ENCODE measurements at places on chromosomes 6 and 20.
A peak's percentile ranks its signal among the peaks of the same experiment; 100 is the strongest.

DNA sequence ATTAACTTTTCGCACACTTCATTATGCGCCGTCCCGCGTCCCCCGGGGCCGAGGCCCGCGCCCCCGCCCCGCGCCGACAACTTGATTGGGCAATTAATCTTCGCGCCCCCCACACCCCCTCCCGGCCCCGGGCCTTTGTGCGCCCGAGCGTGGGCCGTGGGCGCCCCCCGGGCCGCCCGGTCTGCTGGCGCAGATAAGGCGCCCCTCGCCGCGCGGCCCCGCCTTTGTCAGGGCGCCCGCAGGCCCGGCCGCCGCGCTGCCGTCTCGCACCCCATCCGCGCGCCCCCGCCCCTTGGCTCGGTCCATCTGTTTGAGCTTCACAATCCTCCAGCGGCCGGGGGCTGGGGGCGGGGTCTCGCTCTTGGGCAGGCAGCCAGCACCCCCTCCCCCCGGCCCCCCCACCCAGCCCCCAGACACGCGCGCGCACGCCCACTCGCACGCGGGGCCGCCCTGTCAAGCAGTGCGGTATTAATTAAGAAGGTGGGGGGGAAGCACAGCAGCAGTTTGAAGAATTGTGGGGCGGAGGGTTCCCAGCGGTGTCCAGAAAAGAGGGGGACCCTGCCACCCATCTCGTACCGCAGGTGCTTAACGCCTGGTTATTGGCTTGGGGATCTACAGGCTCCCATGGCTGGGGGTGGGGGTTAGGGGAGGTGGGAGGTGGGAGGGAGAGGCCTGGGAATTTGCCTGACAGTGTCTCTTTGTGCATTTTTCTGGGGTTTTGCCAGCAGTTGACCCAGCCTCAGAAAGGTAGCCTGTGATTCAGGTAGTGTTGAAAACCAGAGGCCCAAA lies 34.6 kb upstream of the SCRT2 start:
- no peak for DNase-seq

- no peak for DNase-seq
These were observed 340.0 kb downstream of the ADGRB3 start for GRCh38 chr6:68975064-68975463.

DNA sequence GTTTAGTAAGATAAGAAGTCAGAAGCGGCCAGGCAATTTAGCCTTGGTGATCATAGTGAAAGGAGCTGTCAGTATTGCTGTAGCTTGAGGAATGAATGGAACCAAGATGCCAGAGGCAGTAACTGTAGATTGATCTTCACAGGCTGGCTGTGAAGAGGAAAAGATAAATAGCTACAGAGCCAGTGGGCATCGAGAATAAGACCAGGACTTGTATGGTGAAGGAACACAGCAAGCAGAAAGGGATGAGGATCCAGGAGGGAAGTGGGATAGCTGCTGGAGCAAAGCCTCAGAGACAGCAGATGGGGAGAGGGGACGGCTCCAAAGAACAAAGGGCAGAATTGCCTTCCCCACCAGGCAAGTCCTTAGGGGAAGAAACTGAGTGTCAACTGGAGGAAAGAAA lies 294.4 kb upstream of the PLN start:
- no peak for DNase-seq

GRCh38 chr6:1705630-1706029 lies 95.9 kb downstream of the FOXC1 start:
- DNase-seq: no peak

- no peak for DNase-seq
These were observed 47.5 kb downstream of the RALGAPA2 start for GRCh38 chr20:20664795-20665589.

- DNase-seq: no peak
These were observed 16.5 kb downstream of the PBOV1 start for GRCh38 chr6:138201836-138202235.

- no peak for DNase-seq
These were observed 5.1 kb upstream of the DEF6 start for GRCh38 chr6:35292494-35292893.

- DNase-seq: peak; percentile 78
These were observed 24.1 kb downstream of the COX4I2 start for GRCh38 chr20:31661625-31662371.

GRCh38 chr6:128663238-128663637 lies 142.8 kb upstream of the PTPRK start:
- DNase-seq: no peak

DNA sequence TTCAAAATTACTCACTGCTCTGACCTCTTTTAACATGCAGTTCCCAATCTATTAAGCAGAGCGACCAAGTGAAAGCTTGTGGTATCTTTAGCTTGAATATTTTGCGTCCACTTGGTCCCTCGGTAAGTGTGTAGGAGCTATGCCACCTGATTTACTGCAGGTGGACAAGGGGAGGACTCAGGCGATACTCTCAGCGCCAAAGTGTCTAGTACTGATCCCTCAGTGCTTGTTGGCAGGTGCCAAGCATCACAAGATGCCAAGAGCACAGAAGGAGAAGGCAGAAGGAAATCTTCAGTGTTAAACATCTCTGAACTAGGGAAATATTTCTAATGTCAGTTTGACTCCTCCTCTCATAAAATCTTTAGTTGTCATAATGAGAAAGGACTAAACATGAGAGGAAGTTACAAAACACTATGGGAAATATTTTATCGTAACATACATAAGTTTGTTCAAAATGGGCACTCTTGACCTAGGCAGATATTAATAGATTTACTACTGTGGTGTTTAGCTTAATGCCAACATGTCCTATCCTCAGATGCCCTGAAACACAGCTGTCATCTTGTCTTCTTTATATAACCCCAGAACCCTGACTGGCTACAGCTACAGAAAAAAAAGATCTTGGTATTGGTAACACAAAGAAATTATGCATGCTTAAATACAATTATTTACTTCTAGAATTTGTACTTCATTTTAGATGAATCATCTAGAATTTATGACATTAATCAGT lies 19.5 kb downstream of the NHLRC1 start:
- DNase-seq: no peak

- no peak for DNase-seq
These were observed 74.0 kb upstream of the PIM1 start for GRCh38 chr6:37095997-37096396.

- peak; percentile 20 for DNase-seq
These were observed at the start of gene L3MBTL1 for GRCh38 chr20:43507150-43508080. TSS of gene L3MBTL1 (plus strand) at chr20:43507697. CDS start at chr20:43513504, 5,807 bp downstream.

- DNase-seq: no peak
These were observed 312.3 kb downstream of the TAF4 start for GRCh38 chr20:61753316-61753942.

- peak; percentile 10 for DNase-seq
These were observed 27.0 kb upstream of the TBC1D7 start for GRCh38 chr6:13355043-13355945.

- no peak for DNase-seq
These were observed 41.7 kb upstream of the PRELID3B start for GRCh38 chr20:59084041-59084850.

- no peak for DNase-seq
These were observed 92.7 kb upstream of the AFDN start for GRCh38 chr6:167733740-167734661.

GRCh38 chr20:19322061-19322985 lies 109.9 kb downstream of the SLC24A3 start:
- DNase-seq: no peak

- DNase-seq: no peak
These were observed 134.3 kb upstream of the CDH4 start for GRCh38 chr20:61117725-61118124.

GRCh38 chr20:14521436-14521835 lies 184.0 kb upstream of the FLRT3 start:
- no peak for DNase-seq

GRCh38 chr6:82862543-82862942 lies 203.1 kb downstream of the UBE3D start:
- no peak for DNase-seq

DNA sequence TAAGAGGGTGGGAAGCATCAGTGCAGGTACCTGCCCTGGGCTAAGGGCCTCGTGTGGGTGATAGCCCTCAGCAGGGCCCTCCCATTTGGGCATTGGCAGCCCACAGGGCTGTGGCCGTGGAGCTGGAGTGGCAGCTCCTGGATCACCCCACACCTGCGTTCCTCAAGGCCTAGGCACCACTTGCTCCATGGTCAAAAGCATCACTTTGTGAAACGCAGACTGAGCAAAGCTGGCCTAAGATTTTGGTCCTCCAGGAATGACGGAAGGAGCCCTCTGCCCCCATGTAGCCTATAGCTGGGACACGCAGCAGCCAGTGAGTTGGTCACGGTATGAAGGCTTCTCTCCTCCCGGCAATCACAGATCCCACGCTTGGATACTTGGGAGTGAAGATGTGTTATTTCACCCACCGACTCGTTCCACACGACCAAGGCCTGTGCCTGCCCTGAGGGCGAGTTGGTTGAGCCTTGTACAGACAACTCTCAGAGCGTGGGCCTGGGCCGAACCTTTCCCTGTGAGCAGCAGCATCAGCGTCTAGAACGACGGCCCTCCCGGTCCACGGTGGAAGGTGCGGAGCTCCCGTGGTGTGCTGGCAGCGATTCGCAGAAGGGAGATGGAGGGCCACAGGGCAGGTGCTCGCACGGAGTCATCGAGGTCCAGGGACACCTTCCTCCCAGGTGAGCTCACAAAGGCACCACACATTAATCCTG lies 39.7 kb downstream of the THBS2 start:
- no peak for DNase-seq

DNA sequence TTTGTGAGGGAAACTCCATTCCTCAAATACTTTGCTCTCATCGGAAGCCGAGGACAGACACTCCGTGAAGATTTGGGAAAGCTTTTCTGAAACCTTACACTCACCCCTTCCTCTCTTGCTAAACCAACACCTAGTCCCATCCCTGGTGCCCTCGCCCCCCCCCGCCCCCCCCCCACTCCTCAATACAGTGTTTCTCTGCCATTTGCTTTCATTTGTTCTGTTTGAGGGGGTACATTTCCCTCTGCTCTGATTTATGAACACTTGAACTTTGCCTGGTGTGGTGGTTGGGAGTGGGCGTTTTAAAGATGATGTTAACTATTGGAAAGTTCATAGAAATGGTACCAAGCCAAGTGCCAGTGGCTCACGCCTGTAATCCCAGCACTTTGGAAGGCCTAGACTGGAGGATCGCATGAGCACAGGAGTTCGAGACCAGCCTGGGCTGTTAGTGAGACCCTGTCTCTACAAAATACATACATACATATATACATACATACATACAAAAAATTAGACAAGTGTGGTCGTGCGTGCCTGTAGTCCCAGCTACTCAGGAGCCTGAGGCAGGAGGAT lies 1.1 kb downstream of the RAB32 start:
- DNase-seq: no peak

GRCh38 chr6:135222623-135223022 lies 41.5 kb downstream of the MYB start:
- no peak for DNase-seq

DNA sequence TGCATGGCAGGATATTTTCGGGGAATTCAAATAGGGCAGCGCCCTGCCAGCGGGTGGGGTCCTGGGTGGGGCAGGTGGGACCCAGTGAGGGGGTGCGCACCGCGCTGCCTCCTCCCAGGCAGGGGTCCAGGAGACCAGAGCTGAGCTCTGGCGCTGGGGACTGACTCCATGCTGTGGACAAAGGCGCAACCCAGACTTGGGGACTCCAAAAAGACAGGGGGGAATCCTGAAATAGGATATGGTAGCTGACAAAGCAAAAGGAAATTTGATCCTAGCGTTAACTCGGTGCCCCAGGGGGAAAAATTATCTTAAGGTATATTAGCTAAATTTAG lies 23.6 kb downstream of the TFAP2A start:
- DNase-seq: no peak

- no peak for DNase-seq
These were observed 73.6 kb upstream of the TCF21 start for GRCh38 chr6:133815313-133815712.

DNA sequence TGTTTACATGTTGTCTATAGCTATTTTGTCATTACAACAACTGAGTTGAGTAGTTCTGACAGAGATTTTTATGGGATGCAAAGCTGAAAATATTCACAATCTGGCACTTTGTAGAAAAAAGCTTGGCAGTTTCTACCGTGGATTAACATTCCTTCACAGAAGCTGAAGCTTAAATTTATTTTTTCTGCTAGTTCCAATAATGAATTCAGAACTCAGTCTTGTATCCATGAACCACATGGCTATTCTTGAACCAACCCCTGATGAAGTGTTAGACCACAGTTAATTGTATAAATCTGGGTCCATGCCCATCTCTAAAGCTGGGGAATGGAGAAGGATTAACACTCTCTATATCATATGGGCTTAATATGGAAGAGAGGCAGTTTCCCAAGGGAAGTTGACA lies 743.8 kb upstream of the FLRT3 start:
- DNase-seq: no peak

GRCh38 chr6:169427856-169428255 lies 174.2 kb upstream of the THBS2 start:
- no peak for DNase-seq

DNA sequence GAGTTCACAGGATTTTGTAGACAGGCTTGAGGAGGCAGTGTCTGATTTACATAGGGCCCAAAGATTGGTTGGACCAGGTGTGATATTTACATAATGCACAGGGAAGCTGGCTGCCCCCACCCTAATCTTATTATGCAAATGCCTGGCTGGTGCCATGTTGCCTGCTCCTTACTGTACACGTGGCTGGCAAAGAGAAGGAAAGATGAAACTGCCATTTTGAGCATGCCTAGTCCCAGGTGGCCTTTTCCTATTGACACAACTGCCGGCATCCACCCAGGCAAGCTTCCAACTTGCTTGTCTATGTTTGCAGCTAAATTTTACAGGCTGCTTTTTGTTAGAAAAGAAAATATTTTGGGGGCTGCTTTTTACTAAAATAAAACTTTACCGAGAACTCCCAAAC lies 174.6 kb downstream of the LMBRD1 start:
- DNase-seq: no peak

GRCh38 chr6:75154973-75155372 lies 50.9 kb downstream of the COL12A1 start:
- no peak for DNase-seq

GRCh38 chr6:160082627-160083026 lies 39.0 kb upstream of the SLC22A1 start:
- no peak for DNase-seq

GRCh38 chr6:80622641-80623040 lies 516.2 kb downstream of the BCKDHB start:
- DNase-seq: no peak

DNA sequence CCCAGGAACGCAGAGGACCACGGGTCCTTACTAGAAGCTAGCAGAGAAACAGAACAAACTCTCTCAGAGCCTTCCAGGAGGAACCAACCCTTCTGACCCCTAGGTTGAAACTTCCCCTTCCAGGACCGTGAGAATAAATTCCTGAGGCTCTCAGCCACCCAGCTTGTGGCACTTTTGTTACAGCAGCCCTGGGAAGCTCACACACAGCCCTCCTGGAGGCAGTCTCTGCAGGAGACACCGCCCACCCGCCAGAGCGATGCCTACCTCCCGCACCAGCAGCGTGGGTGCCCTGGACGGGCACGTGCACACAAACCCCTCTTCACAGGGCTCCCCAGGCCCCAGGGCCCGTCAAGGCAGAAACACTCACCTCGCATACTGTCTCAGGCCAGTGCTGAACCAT lies 4.2 kb downstream of the RNASET2 start:
- peak; percentile 36 for DNase-seq

Measured in stimulated activated CD4-positive, alpha-beta T cell treated with anti-CD3 and anti-CD28 coated beads, Interleukin-4, amount 100 ng/mL, for 4 hours (primary cell).